ENCODE measurements at places on chromosomes 5 and 9.

GRCh38 chr5:68565427-68565826, 349.9 kb downstream of the PIK3R1 start:
- DNase-seq = no peak

DNA sequence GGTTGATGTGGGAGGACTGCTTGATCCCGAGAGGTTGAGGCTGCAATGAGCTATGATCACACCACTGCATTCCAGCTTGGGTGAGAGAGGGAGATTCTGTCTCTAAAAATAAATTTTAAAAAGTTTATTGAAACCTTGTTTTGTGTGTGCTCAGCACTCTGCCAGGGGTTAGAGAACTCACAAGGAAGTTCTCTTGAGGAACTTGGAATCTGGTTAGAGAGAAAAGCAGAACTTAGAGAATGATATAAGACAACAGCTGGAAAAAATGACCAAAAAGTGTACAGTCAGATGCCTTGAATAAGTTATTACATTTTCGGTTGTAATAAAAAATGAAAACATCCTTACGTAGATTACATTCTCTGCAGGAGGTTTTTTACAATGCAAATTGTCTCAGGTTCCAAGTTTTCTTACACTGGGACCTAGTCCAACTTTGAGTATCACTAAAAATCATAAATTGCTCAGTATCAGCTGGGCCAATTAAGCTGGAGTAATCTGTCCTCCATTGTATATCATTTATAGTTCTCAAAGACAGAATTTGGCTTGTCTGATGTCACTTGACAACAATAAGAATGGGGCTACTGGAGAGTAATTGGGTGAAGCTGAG, 21.7 kb upstream of the TENT2 start:
- DNase-seq = peak; percentile 6

DNA sequence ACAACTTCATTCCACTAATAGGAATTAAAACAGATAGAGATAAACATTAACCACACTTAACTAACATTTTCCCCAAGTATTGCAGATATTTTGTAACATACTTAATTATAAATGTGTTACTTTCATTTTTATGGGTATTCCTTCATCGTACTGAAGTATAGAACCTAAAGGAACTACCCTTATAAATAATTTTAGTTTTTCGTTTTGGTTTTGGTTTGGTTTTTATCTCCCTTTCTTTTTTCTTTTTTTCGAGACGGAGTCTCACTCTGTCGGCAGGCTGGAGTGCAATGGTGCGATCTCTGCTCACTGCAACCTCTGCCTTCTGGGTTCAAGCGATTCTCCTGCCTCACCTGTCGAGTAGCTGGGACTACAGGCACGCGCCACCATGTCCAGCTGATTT, 60.1 kb upstream of the LMNB1 start:
- no peak for DNase-seq

DNA sequence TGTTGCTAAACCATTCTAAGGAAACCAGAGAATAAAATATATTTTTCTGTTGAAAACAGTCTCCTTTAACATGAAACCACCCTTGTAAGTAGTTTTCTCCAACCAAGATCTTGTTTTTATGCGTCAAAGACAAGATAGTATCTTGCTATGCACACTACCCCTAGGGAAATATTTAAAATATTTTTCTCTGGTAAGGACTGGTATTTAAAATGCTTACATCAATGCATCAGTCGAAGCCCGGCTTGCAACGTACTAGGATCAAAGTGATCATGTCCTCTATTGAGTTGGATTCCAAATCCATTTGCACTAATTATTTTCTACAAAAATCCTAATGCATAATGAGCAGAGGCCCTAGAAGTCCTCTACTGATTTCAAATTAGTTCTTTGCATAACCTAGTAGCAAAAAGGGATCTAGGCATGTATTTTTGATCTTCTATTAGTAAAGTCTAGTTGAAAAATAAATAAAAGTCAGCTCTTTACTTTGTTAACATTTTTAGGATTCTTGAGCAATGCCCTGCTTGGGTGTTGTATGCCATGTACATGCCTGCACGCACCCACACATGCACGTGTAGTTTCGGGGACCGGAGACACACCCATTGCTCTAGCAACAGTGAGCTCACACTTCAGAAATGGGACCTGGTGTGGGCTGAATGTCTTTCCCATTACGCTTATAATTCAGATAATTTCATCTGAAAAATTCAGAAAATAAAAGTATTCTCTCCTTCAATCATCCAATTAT, 165.0 kb upstream of the GPR151 start:
- DNase-seq = no peak

- peak; percentile 55 for DNase-seq
These were observed 346.8 kb downstream of the PIK3R1 start for GRCh38 chr5:68562308-68562707.

GRCh38 chr9:114906922-114907571, 23.3 kb downstream of the TNFSF8 start:
- DNase-seq = no peak

- no peak for DNase-seq
These were observed 68.4 kb upstream of the IZUMO3 start for GRCh38 chr9:24614070-24614469.

DNA sequence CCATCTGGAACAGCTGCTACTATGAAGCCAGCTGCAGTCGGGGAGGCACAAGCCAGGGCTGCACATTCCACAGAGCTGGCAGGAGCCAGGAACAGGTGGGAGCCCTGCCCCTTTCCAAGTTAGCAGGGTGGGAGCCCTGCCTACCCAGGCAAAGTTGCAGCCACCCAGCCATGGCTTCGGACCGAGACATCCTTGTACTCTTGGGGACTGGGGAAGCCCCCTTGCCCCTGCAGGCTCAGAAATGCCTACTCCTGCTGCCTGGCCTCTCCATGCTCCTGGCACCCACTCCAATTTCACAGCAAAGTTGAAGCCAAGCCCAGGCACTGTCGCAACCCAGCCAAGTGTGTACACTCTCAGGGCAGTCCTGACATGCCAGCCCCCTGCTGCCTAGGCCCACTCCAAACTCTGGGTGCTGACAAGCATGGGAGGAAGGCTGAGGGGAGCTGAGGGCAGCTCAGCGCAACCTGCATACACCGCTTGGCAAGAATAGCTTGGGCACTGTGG, 165.1 kb downstream of the RNF180 start:
- no peak for DNase-seq

- DNase-seq = no peak
These were observed 1245.5 kb upstream of the DMAC1 start for GRCh38 chr9:9045072-9045471.

- no peak for DNase-seq
These were observed 367.6 kb upstream of the CDH9 start for GRCh38 chr5:27406020-27406419.

- DNase-seq = peak; percentile 49
These were observed 5.3 kb upstream of the TJP2 start for GRCh38 chr9:69168709-69169217.

DNA sequence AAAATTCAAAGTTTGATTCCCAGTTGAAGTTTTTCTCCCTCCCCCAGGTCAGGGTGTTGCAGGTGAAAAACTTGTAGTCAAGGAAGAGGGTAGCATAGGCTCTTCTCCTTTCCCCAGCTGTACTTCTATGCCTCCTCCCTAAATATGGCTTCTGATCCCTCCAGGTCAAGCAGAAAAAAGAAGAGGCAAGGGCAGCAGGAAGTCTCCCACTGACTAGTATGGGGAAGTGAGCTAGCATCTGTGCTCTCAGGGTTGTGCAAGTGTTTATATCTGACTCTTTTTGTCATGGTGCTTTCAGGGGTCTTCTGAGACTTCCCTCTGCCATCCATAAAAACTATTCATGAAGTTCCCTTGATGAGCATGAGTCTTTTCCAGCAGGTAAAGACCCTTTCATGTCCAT, 76.0 kb downstream of the ATPSCKMT start:
- DNase-seq = no peak

All from body of pancreas (tissue), 4 donors.